ENCODE measurements at places on chromosomes 11 and 22.

DNA sequence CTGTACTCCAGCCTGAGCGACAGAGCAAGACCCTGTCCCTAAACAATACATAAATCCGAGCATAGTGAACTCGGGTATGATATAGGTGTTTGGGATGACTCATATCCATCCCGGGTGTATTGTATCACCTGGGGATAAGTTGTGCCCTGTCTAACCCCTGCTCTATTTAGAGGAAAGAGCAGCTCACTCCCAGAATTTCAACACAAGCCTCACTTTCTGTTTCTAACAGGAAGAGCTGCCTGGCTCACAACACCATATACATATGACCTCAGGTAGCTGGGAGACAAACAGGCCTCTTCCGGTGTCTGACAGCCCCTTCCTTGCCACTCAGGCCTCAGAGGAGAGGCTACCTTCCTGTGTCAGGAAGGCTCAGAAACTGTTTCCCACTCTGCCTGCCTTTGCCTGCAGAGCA, 9.9 kb upstream of the MICALL1 start:
- no peak overlapping the region for H3K4me3 ChIP-seq
- peaks cover 5% of the 10 kb centered on the region for H3K4me1 ChIP-seq
- peak overlapping the region; percentile 8 for H3K27ac ChIP-seq
- no peaks in the 10 kb centered on the region for H3K27me3 ChIP-seq

- no peak for DNase-seq
- no peaks in the 10 kb centered on the region for H3K36me3 ChIP-seq
- no peak overlapping the region for H3K27ac ChIP-seq
- H3K4me1 ChIP-seq: no peaks in the 10 kb centered on the region
- H3K27me3 ChIP-seq: no peaks in the 10 kb centered on the region
- H3K4me3 ChIP-seq: no peak overlapping the region
Measured at GRCh38 chr22:49049691-49050090, 778.0 kb downstream of the BRD1 start.

GRCh38 chr22:23772649-23773473, at the start of gene MMP11:
Gene MMP11 (plus strand): TSS chr22:23772849. CDS start chr22:23772871, 22 bp downstream.
- no peaks in the 10 kb centered on the region for H3K36me3 ChIP-seq
- peak within 1 kb of the TSS; percentile 69 for H3K4me3 ChIP-seq
- H3K27me3 ChIP-seq: no peaks in the 10 kb centered on the region
- H3K27ac ChIP-seq: no peak within 1 kb of the TSS
- no peaks in the 10 kb centered on the region for H3K4me1 ChIP-seq
- DNase-seq: no peak

DNA sequence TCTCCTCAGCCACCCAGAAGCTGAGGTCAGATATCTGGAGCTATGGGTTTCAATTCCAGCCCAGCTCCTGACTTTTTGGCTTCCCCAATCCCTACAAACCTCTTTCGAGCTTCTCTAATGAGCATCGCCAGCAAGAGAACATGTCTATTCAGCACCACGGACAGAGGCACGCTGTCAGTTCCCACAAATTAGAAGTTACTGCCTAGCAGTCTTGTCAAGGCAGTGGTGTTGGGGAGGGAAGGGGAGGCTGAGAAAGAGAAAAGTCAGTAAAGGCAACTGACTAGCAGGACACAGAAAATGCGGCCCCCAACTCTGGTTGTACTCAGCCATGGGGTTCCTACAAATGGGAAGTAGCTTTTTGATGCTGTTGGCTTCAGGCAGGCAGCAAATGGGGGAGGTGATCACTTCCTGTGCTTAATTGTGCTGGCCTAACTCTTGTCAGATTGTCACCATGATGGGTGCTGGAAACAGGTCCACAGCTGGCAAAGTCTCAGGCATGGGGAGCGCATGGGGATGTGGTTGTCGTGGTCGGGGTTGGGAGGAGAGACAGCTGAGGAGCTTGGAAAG, 205.9 kb downstream of the ST3GAL4 start:
- H3K27ac ChIP-seq: no peak overlapping the region
- H3K4me1 ChIP-seq: no peaks in the 10 kb centered on the region
- no peaks in the 10 kb centered on the region for H3K36me3 ChIP-seq
- no peak overlapping the region for H3K4me3 ChIP-seq
- no peak for DNase-seq
- no peaks in the 10 kb centered on the region for H3K27me3 ChIP-seq

GRCh38 chr11:68840661-68841653, 759 bp downstream of the CPT1A start:
- H3K27me3 ChIP-seq: no peaks in the 10 kb centered on the region
- DNase-seq: peak; percentile 79
- H3K36me3 ChIP-seq: no peaks in the 10 kb centered on the region
- peak overlapping the region; percentile 94 for H3K4me3 ChIP-seq

DNA sequence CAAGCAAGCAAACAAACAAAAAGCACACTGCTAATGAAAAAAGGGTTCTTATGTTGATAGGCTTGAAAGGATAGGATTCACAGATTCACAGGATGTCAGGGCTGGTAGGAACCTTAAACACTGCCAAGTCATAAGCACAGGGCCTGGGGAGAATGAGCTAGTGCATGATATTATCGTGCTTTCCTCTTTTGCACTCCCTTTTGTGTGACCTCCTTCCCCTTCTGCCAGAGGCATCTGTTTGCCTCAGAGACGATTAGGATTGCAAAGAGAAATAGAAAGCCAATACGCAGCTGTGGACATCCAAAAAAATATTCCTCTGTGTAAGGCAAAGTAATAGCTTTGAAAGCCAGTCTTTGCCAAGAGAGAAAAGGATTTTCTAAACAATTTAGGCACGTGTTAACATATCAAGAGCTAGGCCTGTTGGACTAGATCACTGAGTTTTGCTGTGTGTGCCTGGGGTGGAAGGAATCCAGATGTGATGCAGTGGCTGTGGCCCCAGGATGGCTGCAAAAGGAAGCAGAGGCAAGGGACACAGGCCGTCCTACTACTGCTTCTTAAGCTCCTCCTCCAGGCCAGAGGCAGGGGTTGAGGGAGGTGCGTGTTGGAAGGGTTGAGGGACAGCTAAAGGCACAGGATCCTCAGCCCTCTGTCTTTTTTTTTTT, 30.6 kb downstream of the MCHR1 start:
- no peak overlapping the region for H3K4me3 ChIP-seq
- H3K27ac ChIP-seq: peak overlapping the region; percentile 5
- no peaks in the 10 kb centered on the region for H3K27me3 ChIP-seq
- no peak for DNase-seq
- H3K4me1 ChIP-seq: peaks cover 14% of the 10 kb centered on the region

DNA sequence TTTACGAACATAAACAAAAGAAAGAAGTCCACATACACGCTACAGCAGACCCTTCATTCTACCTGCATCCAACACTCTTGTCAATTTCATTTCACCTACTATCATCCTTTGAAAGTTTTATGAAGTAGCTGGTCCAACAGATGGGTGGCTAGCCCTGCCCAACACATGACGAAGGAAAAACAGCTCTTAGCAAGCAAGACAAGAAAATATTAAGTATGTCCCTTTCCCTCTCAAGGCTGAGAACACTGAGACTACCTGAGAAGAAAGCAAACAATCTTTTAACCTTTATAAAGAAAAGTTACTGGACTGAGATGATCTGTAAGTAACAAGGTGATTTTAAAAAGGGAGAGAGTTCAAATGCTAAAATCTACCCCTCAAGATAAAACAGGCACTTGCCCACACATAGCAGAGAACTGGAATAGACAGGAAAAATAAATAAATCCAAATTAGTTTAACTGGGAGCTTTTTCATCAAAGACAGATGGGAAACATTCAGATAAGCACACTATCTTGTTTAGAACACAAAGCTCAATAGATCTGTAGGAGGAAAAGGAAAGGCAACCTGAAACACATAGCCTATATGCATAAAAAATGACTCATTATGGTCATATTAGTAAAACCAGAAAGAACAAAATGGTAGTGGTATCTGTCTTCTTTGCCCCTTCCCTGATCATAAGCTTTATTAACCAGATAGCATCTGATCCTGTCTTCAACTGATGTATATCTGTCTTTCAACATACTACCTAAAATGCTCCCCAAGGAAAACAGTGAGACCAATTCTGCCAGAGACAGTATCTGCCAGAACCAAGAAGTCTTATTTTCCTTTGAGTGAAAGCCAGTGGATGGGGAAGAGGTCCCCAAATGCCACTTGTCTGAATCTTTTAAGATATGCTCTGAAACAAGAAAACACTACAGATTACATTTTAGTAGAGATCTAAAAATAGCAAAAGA, 104.3 kb downstream of the MRTFA start:
- H3K4me1 ChIP-seq: peaks cover 45% of the 10 kb centered on the region
- H3K27ac ChIP-seq: peak overlapping the region; percentile 92
- H3K27me3 ChIP-seq: no peaks in the 10 kb centered on the region
- no peak for DNase-seq
- H3K4me3 ChIP-seq: peak overlapping the region; percentile 37

DNA sequence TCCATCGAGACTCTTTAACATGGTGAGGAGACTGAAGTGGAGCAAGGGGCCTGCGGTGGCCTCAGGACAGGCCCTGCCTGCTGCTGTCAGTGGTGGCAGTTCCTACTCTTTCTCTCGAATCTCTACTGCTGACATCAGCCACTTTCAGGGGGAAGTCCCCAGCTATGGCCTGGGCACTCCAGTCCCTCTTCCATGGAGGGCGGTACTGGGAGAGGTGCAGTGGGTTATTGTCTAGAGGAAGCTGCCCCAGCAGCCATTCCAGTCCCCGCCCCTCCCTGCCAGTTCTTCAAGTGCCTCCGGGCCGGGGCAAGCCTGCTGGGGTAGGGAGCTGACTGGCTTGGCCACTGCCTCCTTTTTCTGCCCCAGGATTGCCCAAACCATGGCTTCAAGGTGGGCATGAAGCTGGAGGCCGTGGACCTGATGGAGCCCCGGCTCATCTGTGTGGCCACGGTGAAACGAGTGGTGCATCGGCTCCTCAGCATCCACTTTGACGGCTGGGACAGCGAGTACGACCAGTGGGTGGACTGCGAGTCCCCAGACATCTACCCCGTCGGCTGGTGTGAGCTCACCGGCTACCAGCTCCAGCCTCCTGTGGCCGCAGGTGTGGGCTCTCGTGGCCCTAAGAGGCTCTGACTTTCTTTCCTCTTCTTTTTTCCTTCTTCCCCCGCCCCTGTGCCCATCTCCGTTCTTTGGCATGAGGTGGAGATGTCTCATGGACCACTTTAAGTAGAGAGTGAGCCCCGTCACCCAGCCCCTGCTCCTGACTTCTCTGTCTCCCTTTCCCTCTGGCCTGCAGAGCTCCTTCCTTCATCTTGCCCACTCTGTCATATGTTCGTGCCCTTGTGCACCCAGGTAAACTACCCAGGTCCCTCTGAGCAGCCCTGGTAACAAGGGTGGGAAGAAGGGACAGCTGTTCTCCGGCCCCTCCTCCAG, 13.7 kb downstream of the CHADL start:
- no peaks in the 10 kb centered on the region for H3K4me1 ChIP-seq
- no peak overlapping the region for H3K4me3 ChIP-seq
- H3K27me3 ChIP-seq: no peaks in the 10 kb centered on the region
- H3K27ac ChIP-seq: no peak overlapping the region

GRCh38 chr11:45354976-45355705, 69.0 kb upstream of the SYT13 start:
- H3K4me1 ChIP-seq: peaks cover 13% of the 10 kb centered on the region
- H3K36me3 ChIP-seq: no peaks in the 10 kb centered on the region
- peak overlapping the region; percentile 85 for H3K4me3 ChIP-seq
- no peaks in the 10 kb centered on the region for H3K27me3 ChIP-seq
- peak overlapping the region; percentile 52 for H3K27ac ChIP-seq

DNA sequence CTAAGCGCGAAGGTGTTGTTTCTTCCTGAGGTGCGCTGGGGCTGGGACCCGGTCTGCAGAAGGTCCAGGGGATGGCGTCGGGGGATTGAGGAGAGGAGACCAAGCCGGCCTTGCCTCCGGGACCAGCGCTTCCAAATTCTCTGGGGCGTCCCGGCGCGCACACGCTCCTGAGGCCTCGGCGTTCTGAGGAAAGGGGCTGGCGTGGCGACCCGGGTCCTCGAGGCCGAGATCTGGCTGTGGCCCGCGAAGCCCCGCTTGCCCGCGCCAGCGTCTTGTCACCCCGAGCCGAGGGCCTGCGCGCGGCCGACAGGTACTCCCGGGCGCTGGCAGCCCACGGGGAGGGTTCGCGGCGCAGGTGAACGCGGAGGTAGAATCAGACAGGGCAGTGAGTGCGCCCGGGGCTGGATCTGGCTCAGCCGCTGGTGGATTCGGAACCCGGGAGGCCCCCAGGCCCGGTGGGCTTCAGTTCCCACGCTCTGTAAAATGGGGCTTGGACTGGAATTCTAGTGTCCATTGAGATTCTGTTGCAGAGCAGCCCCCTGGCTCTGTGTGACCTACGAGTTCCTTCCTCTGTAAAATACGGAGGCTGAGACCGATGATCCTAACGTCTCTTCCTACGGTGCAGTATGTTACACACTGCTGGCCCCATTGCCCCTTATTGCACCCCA, 14.7 kb downstream of the SSH3 start:
- H3K27ac ChIP-seq: peak overlapping the region; percentile 80
- H3K36me3 ChIP-seq: no peaks in the 10 kb centered on the region
- peak overlapping the region; percentile 83 for H3K4me3 ChIP-seq
- DNase-seq: no peak
- H3K4me1 ChIP-seq: no peaks in the 10 kb centered on the region

DNA sequence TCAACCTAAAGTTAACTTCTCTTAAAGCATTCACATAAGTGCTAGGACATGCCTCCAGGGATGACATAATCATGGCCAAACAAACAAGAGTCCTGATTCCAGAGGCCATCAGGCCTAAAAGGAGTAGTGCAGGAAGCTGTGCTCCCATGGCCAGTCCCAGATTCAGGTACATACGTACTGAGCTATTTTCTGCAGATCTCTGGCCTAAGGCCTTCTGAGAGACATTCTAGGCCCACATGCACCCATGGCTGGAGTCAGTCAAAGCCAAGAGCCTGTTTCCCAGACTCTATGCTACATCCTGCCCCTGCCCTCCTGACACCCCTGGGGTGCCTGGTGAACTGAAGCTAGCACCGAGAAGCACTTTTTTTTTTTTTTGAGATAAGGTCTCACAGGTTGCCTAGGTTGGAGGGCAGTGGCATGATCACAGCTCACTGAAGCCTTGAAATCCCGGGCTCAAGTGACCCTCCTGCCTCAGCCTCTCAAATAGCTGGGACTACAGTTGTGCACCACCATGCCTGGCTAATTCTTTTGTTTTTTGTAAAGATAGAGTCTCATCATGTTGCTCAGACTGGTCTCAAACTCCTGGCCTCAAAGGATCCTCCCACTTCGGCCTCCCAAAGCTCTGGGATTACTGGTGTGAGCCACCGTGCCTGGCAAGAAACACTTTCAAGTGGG, 553 bp downstream of the CD3D start:
- no peaks in the 10 kb centered on the region for H3K36me3 ChIP-seq
- DNase-seq: no peak
- no peaks in the 10 kb centered on the region for H3K27me3 ChIP-seq
- no peak overlapping the region for H3K4me3 ChIP-seq
- H3K27ac ChIP-seq: no peak overlapping the region

- H3K27me3 ChIP-seq: no peaks in the 10 kb centered on the region
- H3K27ac ChIP-seq: peak overlapping the region; percentile 92
- no peak for DNase-seq
- peaks cover 16% of the 10 kb centered on the region for H3K4me1 ChIP-seq
Measured at GRCh38 chr11:911031-911889, 650 bp upstream of the CHID1 start.
